ENCODE measurements at places on chromosomes 7 and 10.

GRCh38 chr10:24814568-24815313 is 91.1 kb upstream of the ARHGAP21 start:
- DNase-seq, result no peak

- no peak for DNase-seq
These were observed 57.8 kb downstream of the PRKCQ start for GRCh38 chr10:6522230-6522629.

DNA sequence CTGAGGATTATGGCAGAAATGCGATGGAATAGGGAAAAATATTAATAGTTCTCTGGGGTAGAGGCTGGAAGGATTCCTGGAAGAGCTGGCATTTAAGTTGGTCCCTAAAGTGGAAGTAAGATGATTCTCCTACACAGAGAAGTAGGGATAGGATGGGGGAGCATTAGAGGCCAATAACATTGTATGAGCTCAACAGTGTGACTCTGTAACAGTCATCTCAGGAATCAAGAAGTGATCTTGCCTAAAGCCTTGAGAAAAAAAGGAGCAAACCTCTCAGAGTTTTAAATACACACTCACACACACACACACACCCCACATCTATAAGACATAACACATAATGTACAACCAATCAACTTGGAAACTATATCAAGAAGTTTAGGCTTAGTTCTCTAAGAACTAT is 117.7 kb upstream of the CDK1 start:
- no peak for DNase-seq

- no peak for DNase-seq
These were observed 22.7 kb downstream of the GPAM start for GRCh38 chr10:112160834-112161233.

DNA sequence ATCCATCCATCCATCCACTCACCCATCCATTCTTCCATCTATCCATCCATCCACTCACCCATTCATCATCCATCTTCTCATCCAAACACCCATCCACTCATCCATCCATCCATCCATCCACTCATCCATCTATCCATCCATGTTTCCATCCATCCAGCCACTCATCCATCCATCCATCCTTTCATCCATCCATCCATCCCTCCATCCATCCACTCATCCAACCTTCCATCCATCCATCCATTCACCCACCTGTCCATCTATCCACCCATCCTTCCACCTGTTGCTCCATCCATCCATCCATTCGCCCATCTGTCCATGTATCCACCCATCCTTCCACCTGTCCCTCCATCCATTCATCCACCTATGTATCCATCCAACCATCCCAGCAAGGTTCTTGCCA is 378.4 kb upstream of the PFKP start:
- no peak for DNase-seq

- DNase-seq, result no peak
These were observed 37.4 kb downstream of the VIM start for GRCh38 chr10:17265468-17265867.

DNA sequence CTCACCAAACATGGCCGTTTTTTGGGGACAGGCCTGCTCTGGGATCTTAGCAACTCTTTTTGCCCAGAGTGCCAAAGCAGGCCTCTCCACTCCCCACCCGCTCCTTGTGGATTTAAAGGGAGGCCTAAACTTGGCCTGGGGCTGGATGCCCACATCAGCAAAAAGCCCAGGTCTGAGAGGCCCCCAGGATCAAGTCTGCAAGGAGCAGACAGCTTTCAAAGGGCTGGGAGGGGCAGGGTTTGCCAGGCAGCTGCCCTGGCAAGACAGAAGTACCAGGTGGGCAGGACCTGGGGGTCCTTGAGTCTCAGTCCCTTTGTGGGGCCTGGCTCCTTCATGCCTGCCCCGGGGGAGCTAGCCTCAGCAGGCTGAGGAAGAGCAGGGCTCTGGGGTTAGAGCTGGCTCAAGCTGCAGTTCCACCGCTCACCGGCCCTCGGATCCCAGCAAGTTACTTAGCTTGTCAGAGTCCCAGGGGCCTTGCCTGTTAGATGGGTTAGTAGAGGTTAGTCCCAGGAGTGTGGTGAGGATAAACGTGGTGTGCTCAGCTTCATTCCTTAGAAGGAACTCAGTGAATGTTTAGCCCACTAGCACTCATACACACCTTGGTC is 56.2 kb downstream of the ARHGAP22 start:
- no peak for DNase-seq

DNA sequence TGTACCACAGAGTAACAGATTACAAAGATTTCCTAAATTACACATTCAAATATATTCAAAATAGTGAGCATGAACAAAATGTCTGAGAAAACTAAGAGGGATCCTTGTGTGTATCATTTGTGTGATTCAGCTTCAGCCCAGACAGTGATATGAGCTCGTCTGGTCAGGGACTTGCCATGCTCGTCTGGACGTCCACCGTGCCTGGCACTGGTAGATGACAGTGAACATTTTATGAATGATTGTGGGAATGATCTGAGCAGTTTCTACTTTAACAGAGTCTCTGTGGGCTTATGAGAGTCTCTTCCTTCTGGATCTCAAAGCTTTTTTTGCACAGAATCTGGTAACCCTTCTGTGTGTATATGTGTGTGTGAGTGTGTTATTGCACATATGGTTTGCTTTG is 34.2 kb upstream of the ANKRD2 start:
- DNase-seq, result no peak

- no peak for DNase-seq
These were observed 24.8 kb upstream of the SLIT1 start for GRCh38 chr10:97210543-97210960.

All from esophagus squamous epithelium (tissue), 5 donors.